Central memory CD8-positive, alpha-beta T cell (primary cell): ENCODE measurements at places on chromosomes 2 and 18.
A peak's percentile ranks its signal among the peaks of the same experiment; 100 is the strongest.

GRCh38 chr2:207801259-207801658 is 31.6 kb upstream of the FZD5 start:
- H3K36me3 ChIP-seq: peaks cover 2% of the 10 kb centered on the region
- no peak for DNase-seq
- no peaks in the 10 kb centered on the region for H3K27me3 ChIP-seq
- no peaks in the 10 kb centered on the region for H3K4me1 ChIP-seq

DNA sequence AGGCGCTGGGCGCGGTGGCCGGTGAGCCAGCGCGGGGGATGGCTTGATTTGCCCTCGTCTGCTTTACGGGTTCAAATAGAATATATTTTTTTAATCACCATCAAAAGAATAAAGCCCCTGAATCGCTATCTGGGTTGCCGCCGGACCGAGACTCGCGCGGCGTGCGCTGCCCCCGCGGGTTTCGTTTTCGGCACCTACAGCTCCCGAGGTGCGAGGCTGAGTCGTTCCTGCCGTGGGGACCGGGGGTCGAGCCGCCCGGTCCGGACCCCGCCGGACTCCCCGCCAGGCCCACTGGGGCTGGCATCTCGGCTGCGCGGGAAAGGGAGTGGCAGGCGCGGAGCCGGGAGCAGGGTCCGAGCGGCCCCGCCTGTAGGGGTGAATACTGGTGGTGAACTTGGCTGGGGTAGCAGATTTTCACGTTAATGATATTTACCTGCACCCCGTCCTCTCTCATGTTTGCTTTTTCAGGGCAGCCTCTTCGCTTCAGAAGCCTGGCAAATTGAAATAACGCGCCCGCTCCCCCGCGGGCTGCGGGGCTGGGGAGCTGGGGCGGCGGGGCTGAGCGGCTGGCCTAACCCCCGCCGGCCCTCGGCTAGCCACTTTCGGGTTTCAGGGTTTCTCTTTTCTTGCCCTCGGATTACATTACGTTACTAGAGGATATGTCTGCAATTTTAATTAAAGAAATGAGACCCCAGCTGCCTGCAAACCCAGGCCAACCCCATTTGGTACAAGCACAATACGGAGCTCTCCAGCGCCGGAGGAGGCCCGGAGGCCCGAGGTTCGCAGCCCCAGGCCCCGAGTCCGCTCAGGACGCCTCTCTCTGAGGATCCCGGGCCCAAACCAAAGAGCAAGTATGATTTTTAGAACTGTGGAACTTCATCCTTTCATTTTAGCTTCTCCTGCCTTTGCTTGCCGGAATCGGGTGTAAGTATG is 1.7 kb upstream of the CELF4 start:
- H3K27me3 ChIP-seq: peaks cover 77% of the 10 kb centered on the region
- no peak for DNase-seq
- H3K4me1 ChIP-seq: no peaks in the 10 kb centered on the region
- H3K4me3 ChIP-seq: peak overlapping the region; percentile 26

DNA sequence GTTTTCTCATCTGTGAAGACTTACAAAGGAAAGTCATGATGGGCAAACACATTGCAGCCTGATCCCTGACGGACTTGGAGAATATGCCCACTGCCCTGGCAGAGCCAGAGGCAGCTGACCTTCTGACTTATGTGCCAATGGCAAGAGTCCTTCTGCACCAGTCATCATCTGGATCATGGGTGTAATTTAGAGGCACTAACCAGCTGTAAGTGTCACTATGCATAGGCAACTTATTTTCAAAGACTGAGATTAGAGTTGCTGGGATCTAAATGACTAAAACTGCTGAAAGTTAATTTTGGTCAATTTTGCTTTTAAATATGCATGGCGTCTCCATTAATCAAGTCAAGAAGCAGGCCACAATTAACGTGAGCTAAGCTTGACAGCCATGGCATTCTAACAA is 261.2 kb downstream of the BCL11A start:
- H3K27ac ChIP-seq: no peak overlapping the region
- no peaks in the 10 kb centered on the region for H3K36me3 ChIP-seq
- no peaks in the 10 kb centered on the region for H3K4me1 ChIP-seq
- no peak overlapping the region for H3K4me3 ChIP-seq

DNA sequence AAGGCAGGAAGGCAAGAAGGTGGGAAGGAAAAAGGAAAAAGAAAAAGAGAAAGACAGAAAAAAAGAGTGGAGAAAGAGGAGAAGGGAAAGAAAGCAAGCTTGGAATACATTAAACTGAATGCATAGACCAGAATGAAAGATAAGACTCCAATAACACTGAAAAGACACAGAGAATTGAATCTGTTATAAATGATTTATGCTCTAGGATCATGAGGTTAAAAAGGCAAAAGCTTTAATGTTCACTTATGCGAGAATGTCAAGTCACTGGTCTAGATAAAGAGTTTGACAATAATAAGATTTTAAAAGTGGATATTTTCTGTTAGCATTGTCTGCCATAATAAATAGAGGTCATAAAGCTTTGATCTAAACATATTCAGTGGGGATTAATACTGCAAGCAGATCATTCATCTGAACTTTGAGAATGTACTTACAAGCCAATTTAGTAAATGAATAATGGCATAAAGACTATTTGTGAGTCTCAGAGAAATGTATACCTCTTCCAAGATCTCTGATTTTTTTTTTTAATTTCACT is 1069.2 kb upstream of the SLC39A10 start:
- DNase-seq: no peak
- no peaks in the 10 kb centered on the region for H3K27me3 ChIP-seq
- no peak overlapping the region for H3K4me3 ChIP-seq
- H3K27ac ChIP-seq: no peak overlapping the region

DNA sequence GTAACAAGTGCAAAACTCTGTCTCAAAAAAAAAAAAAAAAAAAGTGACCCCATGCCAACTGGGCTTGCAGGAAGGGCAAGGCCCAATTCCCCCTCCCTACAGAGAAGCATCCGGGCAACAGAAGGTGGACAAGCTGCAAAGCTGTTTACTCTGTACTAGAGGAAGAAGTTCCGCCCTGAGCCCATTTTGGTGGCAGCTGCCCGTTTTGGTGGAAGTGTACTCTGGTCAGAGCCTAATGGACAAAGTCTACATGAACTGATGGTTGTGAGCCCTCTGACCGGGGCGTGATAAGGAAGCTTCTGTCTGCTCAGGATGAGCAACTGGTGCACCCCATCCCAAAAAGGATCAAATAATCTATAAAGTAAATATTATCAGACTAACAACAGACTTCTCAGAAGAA is 65.0 kb downstream of the TRAPPC8 start:
- peaks cover 34% of the 10 kb centered on the region for H3K4me1 ChIP-seq
- no peak overlapping the region for H3K4me3 ChIP-seq
- DNase-seq: no peak
- H3K36me3 ChIP-seq: peaks cover 40% of the 10 kb centered on the region
- no peak overlapping the region for H3K27ac ChIP-seq

GRCh38 chr2:36451512-36451911 is 95.9 kb downstream of the CRIM1 start:
- H3K4me3 ChIP-seq: no peak overlapping the region
- no peaks in the 10 kb centered on the region for H3K36me3 ChIP-seq
- no peak overlapping the region for H3K27ac ChIP-seq

GRCh38 chr18:13424363-13424762 is 205.8 kb downstream of the LDLRAD4 start:
- H3K36me3 ChIP-seq: no peaks in the 10 kb centered on the region
- no peak for DNase-seq
- no peaks in the 10 kb centered on the region for H3K4me1 ChIP-seq
- no peaks in the 10 kb centered on the region for H3K27me3 ChIP-seq

DNA sequence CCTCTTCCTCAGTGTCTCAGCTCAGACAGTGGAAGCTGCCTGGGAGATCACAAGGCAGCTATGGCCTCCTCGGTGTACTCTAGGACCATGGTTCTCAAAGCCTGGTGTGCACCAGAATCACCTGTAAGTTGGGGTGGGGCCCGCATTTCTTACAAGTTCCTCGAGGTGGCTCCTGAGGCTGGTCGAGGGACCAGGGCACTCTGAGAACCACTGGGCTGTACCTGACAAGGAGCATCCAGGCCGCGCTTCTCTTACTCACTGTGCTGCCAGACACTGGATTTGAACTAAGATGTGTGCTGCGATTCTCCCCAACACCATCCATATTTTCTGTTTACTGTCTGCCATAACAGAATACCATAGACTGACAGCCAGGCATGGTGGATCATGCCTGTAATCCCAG is 59.5 kb downstream of the DIPK1C start:
- H3K4me3 ChIP-seq: no peak overlapping the region
- H3K36me3 ChIP-seq: no peaks in the 10 kb centered on the region
- H3K4me1 ChIP-seq: no peaks in the 10 kb centered on the region
- H3K27ac ChIP-seq: no peak overlapping the region
- DNase-seq: no peak
- peaks cover 67% of the 10 kb centered on the region for H3K27me3 ChIP-seq

GRCh38 chr2:238290091-238290509 is 1.7 kb upstream of the PER2 start:
- H3K36me3 ChIP-seq: peaks cover 19% of the 10 kb centered on the region
- H3K27ac ChIP-seq: peak overlapping the region; percentile 98
- no peak for DNase-seq

DNA sequence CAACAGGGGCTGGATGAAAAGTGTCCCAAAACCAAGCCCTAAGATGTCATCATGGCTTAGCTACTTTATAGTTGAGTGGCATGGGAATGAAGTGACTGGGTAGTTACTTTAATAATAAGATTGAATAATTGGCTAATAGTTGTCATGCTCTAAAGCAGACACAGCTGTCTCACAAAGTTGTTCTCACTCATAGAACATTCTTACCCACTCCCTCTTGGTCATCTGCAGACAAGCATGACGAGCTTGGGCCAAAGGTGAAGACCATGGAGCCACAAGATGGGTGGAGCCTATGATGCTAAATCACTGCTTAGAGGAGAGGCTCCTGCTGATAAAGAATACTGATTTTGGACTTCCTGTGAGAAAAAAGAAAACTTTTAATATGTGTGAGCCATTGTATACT is 62.4 kb upstream of the MMADHC start:
- no peaks in the 10 kb centered on the region for H3K36me3 ChIP-seq
- no peaks in the 10 kb centered on the region for H3K4me1 ChIP-seq
- DNase-seq: no peak
- H3K27ac ChIP-seq: no peak overlapping the region
- H3K27me3 ChIP-seq: peaks cover 35% of the 10 kb centered on the region
- H3K4me3 ChIP-seq: no peak overlapping the region

DNA sequence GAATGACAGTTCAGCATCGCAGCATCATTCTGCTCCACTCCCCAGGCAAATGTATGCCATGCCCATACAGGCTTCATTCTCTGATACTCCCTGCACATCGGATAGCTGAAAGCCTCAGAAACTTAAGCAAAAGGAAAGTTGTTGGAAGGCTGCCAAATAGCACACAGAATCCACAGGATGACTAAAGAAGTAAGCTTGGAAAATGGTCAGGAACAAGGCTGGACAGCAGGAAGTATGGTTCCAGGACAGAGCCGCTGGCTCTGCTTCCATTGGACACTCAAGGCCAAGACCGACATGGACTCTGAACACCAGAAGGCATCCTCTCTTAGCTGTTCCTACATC is 256.5 kb downstream of the CDH20 start:
- no peaks in the 10 kb centered on the region for H3K36me3 ChIP-seq
- H3K27ac ChIP-seq: no peak overlapping the region
- no peak for DNase-seq
- no peak overlapping the region for H3K4me3 ChIP-seq
- peaks cover 35% of the 10 kb centered on the region for H3K27me3 ChIP-seq
- H3K4me1 ChIP-seq: no peaks in the 10 kb centered on the region

DNA sequence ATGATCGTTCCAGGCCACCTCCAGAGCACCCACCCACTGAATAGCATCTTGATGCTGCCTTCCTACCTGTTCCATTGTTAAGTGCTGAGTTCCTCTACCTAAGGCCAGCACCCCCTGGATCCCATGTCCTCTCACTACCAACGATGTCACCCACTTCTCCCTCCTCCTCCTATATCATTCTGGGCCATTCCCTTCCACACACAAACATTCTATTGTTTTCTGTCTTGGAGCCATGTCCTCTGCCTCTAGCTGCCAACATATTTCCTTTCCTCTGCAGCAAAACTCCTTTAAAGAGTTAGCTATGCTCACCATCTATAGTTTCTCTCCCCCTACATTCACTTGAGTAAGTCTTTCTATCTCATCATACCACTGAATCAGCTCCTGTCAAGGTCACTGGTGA is 64.0 kb upstream of the ACKR3 start:
- H3K4me1 ChIP-seq: peaks cover 6% of the 10 kb centered on the region
- H3K27ac ChIP-seq: no peak overlapping the region
- H3K36me3 ChIP-seq: no peaks in the 10 kb centered on the region
- DNase-seq: no peak

DNA sequence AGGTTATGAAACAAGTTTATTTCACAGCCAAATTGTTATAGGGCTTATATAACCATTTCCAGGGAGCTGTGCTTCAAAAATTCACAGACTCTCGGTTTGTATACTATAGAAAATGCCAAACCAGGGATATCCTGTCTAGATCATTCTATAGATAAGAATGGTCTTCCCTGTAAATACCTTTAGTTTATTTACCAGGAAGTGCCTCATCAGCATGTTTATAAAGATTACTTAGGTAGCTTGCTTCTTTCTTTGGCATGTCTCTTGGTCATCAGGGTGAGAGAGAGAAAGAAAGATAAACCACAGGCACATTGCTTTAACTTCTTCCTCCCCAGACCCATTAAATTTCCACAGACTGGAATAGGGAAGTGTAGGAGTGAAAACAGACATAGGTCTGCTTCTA is 439.4 kb downstream of the SPAG16 start:
- no peak overlapping the region for H3K27ac ChIP-seq
- no peaks in the 10 kb centered on the region for H3K27me3 ChIP-seq
- H3K4me3 ChIP-seq: no peak overlapping the region
- DNase-seq: no peak
- no peaks in the 10 kb centered on the region for H3K36me3 ChIP-seq
